ENCODE measurements at places on chromosomes 1 and 21.

DNA sequence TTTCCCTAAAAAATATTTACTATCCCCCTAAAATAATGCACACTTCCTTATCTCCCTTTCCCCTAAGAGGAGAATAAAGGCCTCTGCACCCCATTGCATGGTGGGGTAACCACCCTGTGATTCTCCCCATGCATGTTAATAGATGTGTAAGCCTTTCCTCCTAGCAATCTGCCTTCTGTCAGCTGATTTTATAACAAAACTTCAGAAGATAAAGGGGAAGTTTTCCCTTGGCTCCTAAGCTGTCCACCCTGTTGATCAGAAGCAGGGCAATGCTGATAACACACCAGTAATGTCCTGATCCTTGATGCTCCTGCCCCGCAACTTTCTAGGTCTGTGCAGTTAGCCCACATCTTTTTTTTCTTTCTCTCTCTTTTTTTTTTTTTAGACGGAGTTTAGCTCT lies 11.4 kb upstream of the RNF187 start:
- DNase-seq, result no peak

DNA sequence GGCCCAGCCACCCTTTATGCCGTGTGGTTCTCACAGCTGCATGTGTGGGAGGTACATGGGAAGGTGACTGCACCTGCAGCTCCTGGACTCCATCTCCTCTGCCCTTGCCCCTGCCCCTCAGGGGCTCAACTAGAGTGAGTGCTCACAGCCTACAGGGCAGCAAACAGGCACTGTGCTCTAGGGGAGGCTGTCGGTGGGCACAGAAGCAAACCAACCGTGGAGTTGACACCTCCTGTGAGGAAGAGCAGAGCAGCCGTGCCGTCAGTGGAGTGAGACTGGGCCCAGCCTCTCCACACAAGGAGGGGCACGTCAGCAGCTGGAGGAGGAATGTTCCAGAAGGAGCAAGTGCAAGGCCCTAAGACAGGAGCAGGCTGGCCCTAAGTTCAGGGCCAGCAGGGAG lies 32.7 kb downstream of the BMP8A start:
- DNase-seq, result peak; percentile 36

GRCh38 chr21:41120997-41121396 lies 47.0 kb upstream of the BACE2 start:
- no peak for DNase-seq

DNA sequence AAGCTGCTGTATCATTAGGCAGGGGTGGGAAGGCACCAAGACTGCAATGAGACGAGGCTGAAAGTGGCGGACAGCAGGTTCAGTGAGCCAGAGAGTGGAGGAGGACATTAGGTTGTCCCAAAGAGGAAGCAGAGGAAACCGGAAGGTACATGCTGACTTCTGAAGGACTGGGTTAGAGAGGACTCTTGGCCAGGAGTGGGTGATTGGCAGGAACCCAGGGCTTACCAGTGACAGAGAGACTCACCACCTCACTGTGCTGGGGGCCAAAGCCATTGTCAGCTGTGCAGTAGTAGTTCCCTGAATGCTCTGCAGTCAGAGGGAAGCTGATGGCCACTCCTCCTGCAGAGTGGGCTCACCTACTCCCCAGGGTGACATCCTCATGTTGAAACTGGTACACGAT lies 41.9 kb upstream of the FCRL4 start:
- DNase-seq, result no peak

DNA sequence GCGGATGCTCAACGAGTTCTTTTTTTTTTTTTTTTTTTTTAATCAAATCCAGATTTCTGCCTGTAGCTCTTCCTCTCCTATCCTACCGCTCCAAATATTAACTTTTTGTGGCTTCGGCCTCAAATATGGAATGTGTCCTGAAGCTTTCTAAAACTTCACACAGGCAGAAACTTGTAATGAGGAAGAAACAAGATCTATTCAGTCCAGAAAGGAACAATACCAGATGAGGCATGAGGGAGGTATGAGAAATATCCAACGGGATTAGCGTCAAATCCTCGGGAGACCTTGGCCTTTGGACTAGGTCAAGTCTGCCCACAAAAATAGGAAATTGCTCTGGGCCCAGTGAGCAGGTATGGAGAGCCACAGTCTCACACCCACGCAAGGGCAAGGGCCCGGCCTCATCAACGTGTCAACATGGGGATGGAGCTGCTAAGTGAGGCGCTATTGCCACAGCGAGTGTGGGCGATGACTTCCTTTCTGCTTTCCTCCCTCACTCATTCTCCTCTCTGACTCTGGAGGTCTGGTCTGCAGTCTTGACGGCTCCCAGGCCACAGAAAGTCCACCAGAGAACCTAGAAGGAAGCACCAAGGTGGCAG lies 66.6 kb downstream of the BCAR3 start:
- no peak for DNase-seq

GRCh38 chr1:153404086-153404635 lies 12.2 kb upstream of the S100A7A start:
- DNase-seq, result no peak

GRCh38 chr1:84988588-84988987 lies 8.3 kb downstream of the MCOLN2 start:
- DNase-seq, result no peak

DNA sequence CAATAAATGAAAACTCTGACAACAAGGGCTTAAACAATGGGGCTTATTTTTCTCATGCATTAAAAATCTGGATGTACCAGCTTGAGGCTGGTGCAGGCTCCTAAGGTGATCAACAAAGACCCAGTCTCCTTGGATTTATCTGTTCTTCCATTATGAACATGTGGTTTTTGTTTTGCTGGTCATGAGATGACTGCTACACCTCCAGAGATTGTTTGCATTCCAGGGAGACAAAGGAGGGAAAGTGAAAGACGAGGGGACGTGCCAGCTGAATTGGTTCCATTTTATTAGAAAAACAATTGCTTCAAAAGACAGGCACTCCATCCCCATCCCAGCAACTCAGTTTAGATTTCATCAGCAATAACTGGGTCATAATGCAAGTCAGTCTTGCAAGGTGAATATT lies 90.9 kb upstream of the KCNK1 start:
- DNase-seq, result no peak

GRCh38 chr1:62800281-62800680 lies 16.3 kb downstream of the ATG4C start:
- no peak for DNase-seq

DNA sequence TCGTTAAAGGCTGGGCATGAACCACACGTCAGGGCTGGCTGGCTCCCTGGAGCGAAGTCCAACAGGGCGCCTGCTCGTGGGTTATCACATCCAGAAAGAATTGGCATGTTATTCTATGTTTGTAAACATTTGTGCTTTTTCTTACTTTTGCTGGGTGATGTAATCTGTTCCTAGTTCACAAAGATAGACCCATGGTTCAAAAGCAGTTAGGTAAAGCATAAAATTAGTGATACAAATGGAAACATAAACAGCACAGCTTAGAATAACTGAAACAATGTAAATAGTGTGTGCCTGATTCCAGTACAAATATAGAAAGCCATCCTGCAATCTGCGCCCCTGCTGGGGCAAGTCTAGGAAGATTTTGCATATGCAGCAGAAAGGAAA lies 184.0 kb upstream of the C1orf174 start:
- peak; percentile 4 for DNase-seq

GRCh38 chr1:26364956-26365355 lies 7.6 kb downstream of the ZNF683 start:
- no peak for DNase-seq

DNA sequence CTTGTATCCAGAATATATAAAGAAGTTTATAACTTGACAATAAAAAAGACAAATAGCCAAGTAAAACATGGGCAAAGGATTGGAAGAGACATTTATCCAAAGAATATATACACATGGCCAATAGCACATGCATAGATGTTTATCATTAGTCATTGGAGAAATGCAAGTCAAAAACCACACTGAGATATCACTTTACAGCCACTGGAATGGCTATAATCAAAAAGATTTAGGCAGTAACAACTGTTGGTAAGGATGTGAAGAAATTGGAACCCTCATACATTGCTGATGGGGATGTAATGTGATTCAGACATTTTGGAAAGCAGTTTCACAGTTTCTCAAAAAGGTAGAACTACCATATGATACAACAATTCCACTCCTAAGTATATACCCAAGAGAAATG lies 51.1 kb downstream of the SLC44A5 start:
- DNase-seq, result no peak

DNA sequence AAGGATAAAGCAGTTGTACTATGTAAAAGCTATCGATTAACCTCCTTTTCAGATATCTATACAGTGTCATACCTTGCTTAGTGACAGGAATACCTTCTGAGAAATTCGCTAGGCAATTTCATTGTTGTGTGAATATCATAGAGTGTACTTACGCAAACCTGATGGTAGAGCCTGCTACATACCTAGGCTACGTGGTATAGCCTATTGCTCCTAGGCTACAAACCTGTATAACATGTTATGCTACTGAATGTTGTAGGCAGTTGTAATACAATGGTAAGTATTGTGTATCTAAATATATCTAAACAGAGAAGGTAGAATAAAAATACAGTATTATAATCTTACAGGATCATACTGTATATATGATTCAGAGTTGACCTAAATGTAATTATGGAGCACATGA lies 26.5 kb downstream of the FLVCR1 start:
- no peak for DNase-seq

GRCh38 chr1:6638226-6638625 lies 13.6 kb downstream of the THAP3 start:
- DNase-seq, result peak; percentile 85

DNA sequence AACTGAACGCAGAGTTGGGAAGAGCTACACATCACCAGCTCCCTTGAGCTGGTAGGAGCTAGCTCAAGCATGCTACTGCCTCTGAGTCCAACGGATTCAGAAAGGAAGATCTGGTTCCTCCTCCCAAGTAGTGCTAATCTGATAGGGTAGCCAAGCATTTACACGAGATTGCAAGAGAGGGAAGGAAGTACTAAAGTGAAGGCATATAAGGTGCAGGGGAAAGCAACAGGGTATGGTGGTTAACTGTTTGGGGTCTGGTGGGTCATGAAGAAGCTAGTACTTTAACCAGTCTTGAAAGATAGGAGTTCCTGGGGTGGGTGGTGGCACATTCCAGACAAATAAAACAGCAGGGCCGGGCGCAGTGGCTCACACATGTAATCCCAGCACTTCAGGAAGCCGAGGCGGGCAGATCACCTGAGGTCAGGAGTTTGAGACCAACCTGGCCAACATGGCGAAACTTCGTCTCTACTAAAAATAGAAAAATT lies 20.2 kb upstream of the ZNF436 start:
- no peak for DNase-seq

DNA sequence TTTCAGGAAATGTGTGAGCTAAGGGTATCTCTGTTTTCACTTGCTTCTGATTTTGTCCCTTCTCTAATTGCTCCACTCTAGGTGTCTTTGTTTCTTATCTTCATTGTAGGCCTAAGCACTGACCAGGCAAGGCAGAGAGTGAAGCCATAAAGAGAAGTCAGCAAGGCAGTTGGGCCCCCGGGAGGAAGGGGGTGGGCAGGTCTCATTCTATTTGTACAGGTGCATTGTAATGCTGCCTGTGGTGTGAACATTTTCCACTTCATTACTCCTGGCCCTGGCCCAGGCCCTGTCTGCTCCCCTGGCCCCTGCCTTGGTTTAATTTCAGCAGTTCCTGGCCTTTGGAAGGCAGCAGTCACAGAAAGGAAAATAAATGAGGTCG lies 86.4 kb upstream of the JUN start:
- no peak for DNase-seq

GRCh38 chr1:8016210-8016894 lies 9.8 kb downstream of the ERRFI1 start:
- no peak for DNase-seq

- DNase-seq, result no peak
Measured at GRCh38 chr1:71399594-71399993, 318.8 kb upstream of the ZRANB2 start.

GRCh38 chr1:191043066-191043465 lies 565.4 kb upstream of the BRINP3 start:
- DNase-seq, result no peak

DNA sequence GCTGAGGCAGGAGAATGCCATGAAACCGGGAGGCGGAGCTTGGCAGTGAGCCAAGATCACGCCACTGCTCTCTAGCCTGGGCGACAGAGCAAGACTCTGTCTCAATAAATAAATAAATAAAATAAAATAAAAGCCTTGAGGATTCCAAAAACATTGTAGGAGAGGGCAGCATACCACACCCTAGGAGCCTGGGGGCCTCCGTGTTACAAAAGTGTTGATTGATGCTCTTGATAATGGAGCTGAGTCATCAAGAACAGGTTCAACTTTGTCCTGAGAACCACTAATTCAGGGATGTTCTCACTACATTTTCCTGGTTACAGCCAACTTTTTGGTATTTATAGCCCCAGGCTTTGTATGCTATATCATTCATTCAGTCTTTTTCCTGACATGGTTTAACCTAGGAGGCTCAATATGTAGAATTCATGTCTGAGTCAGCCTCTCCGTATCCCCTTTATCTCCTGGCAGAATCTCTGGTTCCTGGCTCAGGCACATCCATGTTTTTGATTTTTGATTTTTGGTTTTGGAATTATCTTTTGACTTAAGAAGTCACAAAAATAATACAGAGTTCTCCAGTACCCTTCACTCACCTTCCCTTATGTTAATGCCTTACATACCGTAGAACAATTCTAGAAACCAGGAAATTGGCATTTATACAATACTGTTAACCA lies 69.4 kb downstream of the LRRC8D start:
- no peak for DNase-seq

DNA sequence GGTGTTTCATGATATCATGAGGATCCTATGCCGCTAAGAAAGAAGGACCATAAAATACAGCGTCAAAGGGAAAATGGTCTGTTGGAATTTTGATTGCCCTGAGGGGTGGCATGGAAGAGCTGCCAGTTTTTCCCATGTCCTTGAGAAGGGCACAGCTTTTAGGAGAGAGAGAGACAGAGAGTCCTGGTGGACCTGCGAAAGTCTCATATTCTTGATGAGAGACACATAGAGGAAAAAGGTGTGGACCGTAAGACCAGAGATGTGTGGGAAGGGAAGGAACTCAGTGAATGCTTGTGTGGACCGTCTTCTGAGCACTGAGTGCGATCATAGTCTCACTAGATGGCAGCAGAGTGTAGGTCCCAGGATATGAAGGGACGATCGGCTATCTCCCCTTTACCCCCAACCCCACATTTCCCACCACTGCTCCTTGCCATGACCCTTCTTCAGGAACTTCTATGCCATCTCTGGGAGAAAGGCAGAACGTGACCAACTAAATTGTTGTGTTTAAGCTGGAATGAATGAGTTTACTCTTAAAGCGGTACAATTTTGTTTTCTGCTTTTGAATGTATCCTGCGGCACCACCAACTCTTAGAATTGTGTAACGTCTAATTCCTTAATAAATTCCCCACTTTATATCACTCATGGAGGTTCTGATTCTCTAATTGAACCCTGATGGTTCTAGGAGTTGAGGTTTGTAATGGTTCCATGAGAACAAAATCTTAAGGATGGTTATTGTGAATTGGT lies 117.7 kb downstream of the CTH start:
- DNase-seq, result no peak
